Activated naive CD4-positive, alpha-beta T cell treated with anti-CD3 and anti-CD28 coated beads for 36 hours (primary cell): ENCODE measurements at places on chromosomes 2 and 18. TPM values are rescaled to one million over a fixed set of nuclear protein-coding genes. Genes with fewer than 3 reads are reported as not detected.

DNA sequence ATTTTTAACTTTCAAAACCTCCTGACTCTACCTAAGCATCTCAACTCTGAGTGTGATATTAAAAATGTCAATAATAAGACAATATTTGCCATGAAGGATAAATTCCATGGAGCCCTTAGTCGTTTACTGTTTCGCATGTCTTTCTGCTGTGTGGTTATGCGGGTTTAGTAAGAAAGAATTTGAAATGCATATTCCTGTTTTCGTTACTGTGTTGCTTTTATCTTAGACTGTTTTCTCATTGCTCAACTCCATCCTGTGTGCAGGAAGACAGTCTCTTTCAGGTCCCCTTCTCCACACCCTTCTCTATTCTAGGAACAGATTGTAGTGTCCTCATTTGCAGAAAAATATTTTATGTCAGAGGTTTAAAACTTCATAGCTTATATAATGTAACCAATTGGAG lies 82.5 kb upstream of the MAP3K20 start:
- DNase-seq: no peak

DNA sequence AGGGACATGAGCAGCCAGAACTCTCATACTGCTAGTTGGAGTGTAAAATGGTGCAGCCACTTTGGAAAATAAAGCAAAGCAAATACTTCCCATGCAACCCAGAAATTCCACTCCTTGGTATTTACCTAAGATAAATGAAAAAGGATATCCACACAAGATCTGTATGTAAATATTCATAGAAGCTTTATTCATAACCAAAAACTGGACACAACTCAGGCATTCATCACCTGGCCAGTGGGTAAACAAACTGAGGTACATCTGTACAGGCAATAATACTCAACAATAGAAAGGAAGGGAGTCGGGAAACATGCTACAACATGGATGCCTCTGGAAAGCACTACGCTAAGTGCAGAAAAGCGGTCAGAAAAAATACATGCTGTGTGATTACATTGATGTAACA lies 2.5 kb upstream of the LOXHD1 start:
- no peak for DNase-seq

GRCh38 chr2:66271777-66272176 lies 163.1 kb upstream of the MEIS1 start:
- no peak for DNase-seq

- no peak for DNase-seq
Observed at GRCh38 chr2:207039225-207039624, 99.9 kb downstream of the CPO start.

Gene TEKT4
- not detected for total RNA-seq

DNA sequence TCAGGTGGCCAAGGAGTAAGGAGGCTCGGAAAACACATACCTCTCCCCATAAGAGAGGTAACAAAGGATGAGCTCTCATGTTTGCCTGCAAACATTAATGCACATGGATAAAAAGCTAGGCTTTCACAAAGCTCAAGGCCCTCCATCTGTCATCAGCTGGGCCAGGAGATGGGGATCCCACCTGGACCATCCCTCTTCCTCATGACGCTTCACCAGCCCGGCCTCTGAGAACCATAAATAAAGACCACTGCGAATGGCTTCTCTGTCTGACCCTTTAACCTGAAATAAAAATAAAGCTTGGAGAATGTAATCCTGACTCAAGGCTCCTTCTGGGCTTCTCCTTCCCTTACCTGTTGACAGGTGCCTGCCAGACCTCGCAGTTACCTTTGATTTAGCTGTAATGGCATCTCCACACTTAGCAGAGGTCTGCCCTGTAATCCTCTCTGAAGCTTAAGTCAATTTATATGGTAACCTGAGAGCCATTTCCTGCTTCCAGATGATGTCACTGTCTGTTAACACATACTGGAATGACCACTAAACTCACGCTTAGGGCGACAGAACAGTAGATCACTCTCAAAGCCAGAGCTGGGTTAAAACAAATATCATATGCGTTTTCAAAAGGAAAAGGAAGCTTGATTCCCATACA lies 29.3 kb upstream of the FOXI3 start:
- DNase-seq: no peak

Gene PDE11A
- total RNA-seq: not detected

Gene VWC2L
- total RNA-seq: not detected

GRCh38 chr2:226267516-226268289 lies 531.9 kb downstream of the IRS1 start:
- DNase-seq: no peak

Gene PLEK
- total RNA-seq: 0.77 TPM

- DNase-seq: no peak
Observed at GRCh38 chr2:197108758-197109157, 182.3 kb upstream of the PGAP1 start.

- DNase-seq: no peak
Observed at GRCh38 chr2:218432676-218433365, 13.9 kb downstream of the VIL1 start.

- no peak for DNase-seq
Observed at GRCh38 chr2:190853531-190854383, 26.9 kb upstream of the GLS start.

GRCh38 chr2:57891086-57891712 lies 155.4 kb upstream of the VRK2 start:
- no peak for DNase-seq

Gene C2orf78
- not detected for total RNA-seq

DNA sequence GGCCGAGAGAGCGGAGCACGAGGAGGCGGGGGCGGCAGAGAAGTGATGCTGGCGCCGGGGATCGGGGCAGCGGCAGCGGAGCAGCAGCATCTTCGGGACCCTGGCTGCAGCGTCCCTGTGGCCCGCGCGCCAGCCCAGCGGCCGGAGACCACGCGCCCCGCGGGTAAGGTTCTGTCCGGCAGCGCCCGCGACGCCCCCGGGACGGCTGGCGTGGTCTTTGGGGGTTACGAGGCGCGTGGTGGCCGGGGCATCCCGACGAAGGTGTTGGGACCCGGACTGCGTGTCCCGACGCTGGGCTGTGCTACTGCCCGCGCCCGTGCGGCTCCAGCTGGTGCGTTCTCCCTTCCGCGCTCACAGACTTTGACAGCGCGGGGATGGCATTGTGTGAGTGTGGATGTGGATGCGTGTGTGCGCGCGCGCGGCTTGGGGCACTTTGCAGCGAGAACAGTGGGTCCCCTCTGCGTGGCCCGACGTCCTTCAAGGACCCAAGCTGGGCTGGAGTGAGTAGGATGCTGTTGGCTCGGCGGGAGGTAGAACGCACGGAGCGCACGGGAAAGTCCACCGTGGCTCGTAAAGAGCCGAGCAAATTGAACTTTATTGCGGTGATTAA lies 405.0 kb downstream of the XIRP2 start:
- DNase-seq: peak; percentile 6

Gene PRKAG3
- not detected for total RNA-seq

GRCh38 chr2:223203971-223204929 lies 152.3 kb downstream of the KCNE4 start:
- no peak for DNase-seq

DNA sequence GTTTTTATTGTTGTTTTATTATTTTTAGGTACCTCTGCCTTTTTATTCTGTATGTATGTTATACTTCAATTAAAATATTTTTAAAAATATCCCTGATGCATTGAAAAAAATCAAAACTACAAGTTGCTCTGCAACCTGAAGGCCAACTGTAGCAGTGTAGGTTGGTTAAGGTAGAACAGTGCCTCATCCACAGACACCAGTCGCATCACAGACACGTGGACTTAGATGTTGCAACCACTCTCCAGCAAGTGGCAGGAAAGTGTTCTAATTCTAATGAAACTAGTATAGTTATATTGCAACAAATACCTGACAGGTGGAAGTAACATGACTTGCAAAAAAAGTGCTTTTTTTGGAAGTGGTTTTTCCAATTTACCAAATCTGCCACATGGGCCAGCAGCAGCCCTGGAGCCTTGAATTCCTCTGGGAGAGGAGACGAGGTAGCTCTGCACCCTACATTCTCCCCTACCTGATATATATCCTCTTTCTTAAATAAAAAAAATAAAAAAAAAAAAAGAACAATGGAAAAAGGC lies 28.4 kb upstream of the SLC3A1 start:
- no peak for DNase-seq

Gene VSNL1
- not detected for total RNA-seq

DNA sequence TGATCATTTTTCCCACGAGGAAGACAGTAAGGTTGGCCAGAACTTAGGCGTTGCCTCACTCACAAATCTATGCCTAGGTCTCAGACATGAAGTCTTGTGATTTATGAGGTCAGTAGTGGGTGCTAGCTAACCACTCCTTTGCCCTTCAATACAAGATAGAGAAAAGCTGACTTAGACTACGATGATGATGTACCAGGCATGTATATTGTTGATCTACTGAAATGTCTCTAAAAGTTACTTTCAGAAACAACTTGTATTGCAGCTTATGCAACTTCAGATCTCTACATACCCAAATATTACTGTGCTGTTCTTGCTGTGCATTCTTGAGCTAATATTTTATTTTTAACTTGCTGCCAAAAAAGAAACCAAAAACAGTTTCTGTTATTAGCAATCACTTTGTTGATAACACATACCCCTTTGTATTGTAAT lies 30.6 kb downstream of the MAPRE2 start:
- no peak for DNase-seq

GRCh38 chr2:234348081-234348480 lies 148.8 kb downstream of the ARL4C start:
- DNase-seq: no peak

DNA sequence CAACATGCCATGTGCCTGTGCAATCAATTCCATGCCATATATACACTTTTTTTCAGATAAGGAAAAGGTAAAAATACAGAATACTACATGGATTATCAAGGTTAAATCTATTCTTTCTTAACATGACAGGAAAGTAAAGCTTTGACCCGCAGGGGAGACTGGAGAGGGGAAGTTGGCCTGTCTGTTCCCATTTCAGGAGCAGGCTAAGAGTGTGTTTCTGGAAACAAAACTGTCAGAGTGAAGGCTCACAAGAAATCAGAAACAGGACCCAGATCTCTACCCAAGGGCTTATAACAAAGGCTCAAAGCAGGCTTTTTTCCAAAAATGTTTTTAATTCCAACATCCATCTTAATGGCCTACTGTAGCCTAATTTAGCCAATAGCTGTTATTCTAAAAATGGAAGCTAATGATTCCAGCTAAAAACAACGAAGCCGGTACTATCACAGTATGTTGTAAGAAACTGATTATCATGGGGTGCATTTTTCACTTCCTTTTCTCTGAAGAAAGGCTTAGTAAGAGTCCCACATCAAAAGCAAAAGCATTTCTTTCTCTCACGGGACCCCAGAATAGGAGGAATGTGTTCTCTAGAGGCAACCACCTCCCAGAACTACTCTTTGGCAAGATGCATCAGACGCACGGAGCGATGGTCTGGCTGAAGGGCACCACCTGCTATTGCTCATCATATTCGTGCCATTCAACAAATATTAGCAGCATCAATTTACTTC lies 41.4 kb downstream of the FECH start:
- no peak for DNase-seq

Gene CKAP2L
- 49.2 TPM for total RNA-seq

DNA sequence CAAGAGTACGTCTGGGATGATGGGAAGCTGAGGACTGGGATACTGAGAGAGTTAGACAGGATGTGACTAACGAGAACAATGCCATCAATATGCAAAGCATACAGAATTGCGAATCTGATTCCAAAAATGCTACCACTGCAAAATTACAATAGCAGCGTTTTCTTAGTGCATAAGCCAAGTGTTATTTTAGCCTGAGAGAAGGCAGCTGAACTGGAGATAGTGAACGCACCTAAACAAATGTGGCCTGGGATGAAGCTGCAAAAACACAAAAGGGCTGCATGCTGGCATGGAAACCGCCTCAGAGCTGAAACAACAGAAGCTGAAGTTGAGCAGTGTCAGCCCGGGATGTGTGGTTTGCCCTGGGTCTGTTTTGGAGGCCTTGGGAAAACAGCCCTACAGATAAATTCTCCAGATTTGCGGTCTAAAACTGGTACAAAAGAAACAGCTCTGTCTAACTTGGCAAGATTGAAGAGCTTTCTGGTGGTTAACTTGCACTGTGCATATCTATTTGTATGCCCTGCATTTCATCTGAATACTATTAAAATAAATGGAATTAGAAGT lies 45.5 kb downstream of the LYPD6 start:
- DNase-seq: no peak

GRCh38 chr2:7732497-7732896 lies 815.3 kb downstream of the RNF144A start:
- DNase-seq: no peak

DNA sequence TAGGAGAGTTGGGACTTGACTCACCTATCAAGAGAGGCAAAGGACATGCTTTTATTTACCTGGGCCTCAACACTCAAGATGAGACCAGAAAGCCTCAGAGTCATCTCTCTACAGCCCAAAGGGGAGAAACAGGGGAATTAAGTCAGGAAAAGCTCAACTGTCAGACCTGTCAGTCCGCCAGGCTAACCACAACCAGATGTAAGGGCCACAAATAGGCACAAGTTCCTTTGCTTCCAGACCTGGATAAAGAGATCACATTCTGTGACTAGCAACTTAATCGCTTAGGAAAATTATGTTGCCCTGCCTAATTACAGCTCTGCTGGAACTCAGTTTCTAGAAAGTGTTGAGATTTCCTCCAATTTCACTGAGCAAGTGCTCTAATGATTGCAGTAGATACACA lies 67.9 kb downstream of the ANKRD44 start:
- no peak for DNase-seq

GRCh38 chr2:122703676-122704075 lies 948.2 kb downstream of the TSN start:
- DNase-seq: no peak

- DNase-seq: no peak
Observed at GRCh38 chr2:63675026-63675425, 86.3 kb downstream of the MDH1 start.

GRCh38 chr2:102550151-102550550 lies 69.2 kb upstream of the SLC9A2 start:
- DNase-seq: no peak

DNA sequence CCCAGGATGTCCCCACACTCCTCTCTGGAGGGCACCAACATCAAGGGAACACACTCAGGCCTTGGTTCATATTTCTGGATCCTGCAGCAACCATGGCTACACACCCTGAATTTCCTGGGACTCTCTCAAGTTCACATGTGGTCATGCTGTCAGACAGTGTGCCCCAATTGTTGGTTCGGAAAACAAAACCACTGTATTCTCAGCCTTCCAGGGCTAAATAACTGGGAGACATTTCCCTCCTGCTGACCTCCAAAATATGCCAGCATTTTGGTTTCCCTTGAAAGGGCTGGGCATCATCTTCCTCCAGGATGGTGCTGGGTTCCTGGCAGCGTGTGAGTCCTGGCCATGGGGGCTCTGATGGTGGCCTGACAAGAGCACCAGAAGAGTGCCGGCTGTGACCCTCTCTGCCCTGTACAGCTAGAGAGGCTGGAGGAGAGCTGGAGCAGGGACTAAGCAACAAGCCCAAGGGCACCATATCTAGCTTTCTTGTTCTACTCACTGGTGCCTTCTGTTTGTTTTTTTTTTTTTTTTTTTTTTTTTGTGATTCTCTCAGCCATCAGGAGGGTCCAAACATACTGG lies 37.5 kb upstream of the WIPF1 start:
- no peak for DNase-seq

DNA sequence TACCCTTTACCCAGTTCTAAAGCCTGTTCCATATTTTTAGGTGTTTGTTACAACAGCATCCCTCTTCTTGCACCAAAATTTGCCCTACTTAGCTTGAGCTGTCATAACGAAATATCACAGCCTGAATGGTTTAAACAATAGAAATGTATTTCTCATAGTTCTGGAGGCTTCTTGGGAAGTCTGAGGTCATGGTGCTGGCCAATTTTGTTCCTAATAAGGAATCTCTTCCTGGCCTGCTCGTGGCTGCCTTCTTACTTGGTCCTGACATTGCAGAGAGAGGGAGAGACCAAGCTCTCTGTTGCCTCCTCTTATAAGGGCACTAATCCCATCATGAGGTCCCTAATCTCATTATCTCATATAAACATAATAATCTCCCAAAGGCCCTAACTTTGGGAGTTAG lies 267.8 kb downstream of the PID1 start:
- DNase-seq: no peak
